NK-92 treated with Interleukin-12 subunit alpha and Interleukin-12 subunit beta, amount 100 ng/mL, for 24 hours (cell line): ENCODE measurements at places on chromosomes 1 and 21.

DNA sequence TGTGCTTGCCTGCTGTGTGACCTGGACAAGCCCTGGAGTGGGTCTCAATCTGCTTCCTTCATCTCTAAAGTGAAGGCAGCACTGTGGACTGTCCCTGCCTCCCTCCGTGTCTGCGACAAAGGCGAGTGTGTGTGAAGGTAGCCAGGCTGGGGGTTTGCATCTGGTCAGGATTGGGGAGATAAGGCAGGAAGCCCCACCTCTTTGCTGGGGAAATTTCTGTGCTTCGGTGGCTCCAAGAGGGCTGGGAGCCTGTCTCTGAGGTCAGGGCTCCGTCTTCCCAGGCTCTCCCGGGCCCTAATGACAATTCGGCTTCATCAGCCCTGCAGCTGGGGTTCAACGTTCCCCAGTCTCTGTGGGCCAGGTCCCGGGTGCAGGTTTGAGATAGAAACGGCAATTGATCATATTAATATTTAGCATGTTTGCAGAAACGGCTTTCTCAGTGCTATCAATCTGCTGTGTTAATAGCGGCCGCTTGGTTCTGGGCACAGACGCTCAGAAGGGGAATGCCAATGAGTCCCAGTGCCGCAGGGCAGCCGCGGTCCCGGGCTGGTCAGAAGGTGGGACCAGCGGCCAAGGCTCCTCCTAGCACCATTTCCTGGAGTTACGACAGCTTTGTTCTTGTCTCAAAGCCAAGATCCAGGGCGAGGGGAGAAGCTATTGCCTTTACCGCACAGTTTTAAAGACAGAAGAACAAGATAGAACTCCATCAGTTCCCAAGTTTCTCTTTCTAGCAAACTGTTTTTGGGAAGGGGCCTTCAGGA, 105.7 kb downstream of the PRDM16 start:
- DNase-seq: no peak

DNA sequence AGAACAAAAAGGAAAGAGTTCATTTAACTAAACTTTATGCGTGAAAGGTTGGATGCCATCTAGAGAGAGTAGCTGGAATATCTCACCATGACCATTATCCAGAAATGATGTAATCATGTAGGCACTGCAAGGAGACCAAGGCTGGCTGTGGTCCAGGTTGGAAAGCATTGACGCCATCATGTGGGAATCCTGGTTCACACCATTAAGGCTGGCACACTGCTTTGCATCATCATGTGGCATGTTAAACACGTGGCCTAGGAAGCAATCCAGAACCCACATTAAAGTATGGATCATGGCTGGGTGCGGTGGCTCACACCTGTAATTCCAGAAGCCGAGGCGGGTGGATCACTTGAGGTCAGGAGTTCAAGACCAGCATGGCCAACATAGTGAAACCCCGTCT, 4.3 kb downstream of the ADAMTS1 start:
- no peak for DNase-seq

DNA sequence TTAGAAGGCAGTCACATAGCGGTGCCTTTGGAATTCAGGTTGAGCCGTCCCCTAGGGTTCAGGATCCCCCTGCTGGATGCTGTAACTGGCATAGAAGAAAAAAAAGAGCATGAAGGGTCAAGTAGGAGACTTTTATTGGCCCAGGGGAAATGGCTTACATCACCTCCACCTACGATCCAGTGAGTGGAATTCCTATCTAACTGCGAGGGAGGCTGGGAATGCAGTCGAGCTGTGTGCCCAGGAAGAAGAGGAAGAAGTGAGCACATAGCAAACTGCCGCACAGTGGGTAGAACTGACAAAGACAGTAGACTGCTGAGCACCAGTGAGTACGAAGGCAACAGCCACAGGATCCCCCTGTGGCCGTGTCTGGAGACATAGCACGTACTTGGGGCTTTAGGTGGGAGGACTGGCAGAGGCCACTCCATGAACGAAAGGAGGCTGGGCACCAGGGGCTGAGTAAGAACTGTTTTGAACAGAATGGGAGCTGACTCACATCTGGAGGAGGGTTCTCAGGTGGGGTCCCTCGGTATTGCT, 79.2 kb downstream of the RNF220 start:
- DNase-seq: no peak

GRCh38 chr1:61301824-61302657, 219.7 kb downstream of the NFIA start:
- no peak for DNase-seq
